ENCODE measurements at places on chromosomes 4 and X.
A peak's percentile ranks its signal among the peaks of the same experiment; 100 is the strongest.

GRCh38 chrX:112851161-112851779, 10.6 kb upstream of the AMOT start:
- DNase-seq: no peak

DNA sequence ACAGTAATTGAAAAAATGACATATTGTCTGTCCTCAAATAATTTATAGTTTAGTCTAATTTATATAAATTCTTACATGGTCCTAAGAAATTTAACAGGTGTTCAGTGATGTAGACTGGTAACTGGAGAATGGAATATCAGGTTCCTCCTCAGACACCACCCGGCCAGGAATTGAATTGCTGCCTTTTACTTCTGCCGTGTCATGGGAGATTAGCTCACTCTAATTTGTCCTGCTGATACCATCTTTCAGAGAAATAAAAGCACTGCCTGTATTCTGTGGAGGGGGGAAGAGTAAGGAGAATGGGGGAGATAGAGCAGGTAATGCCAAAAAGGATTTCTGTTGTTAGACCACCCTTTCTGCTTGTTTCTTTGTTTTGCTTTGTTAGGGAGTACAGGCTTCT, 125.2 kb upstream of the KLHL4 start:
- DNase-seq: no peak

- DNase-seq: no peak
These were observed 513.8 kb upstream of the FAM241A start for GRCh38 chr4:111631215-111631999.

DNA sequence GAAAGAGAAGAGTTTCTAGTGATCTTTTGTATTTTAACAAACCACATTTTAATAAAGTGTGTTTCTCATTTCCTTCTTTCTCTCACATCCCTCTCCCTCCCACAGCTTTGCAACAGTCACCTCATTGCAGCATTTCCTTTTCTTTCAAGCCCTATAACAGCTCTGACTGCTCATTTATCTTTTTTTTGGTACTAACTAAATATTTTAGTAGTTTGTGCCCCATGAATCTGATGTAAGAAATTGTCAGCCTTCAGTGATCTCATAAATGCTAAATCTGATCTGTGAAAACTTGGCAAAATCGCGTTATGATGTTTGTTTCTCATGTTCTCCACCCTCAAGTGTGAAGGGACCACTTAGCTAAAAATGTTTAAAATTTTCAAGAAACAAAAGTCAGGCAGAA, 258.5 kb upstream of the SLIT2 start:
- peak; percentile 57 for DNase-seq

DNA sequence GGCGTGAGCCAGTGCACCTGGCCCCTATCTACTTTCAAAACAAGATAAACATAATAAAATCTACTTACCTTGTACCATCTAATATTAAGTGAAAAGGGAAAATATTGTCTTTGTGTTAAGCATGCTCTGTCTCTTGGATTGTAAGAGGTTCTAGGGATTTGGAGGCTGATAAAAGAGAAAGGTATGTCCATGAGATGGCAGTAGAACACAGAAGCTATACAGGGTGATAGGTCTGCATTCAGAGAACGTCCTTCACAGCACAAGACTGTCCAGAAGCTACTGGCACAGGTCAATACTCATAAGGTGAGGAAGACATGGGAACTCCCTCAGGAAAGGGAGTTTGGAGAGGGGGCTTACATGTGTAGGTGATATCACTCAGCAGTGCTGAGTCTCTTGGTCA, 135.5 kb downstream of the TMEM47 start:
- no peak for DNase-seq

- DNase-seq: no peak
These were observed 297.3 kb downstream of the TENM3 start for GRCh38 chr4:182540496-182540895.

DNA sequence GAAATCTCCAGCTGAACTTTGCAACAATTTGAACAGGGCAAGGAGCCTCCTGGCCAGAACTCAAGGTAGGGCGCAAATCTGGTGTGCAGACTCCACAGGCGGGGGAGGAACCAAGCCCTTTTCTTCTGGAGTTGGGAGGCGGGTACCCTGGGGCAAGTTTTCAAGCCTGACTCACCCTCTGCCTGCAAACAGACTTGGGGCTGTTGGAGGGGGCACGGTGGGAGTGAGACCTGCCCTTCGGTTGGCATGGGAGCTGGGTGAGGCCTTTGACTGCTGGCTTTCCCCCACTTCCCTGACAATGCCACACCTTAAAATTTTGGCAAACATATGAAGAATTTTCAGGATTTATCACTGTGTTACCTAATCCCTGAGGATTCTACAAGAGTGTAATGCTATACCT, 709.8 kb upstream of the DIAPH2 start:
- no peak for DNase-seq

DNA sequence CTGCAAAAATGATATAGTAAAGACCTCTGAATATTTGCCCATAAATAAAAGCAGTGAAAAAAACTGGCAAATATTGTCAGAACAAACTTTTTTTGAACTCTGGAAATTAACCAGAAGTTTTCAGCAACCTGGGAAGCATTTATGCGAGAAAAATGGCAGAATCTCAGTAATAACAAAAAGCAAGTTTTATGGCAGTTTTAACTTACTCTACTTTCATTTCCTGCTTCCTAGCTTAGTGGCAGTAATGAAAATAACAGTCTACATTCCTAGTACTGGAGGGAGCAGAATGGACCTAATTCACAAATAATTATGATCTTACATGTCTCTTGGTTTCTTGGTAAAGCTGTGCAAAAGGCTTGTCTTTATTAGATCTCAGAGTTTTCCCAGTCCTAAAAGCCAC, 460.1 kb downstream of the NAF1 start:
- no peak for DNase-seq

GRCh38 chr4:17203797-17204196, 305.4 kb upstream of the LDB2 start:
- no peak for DNase-seq

GRCh38 chrX:72038868-72039267, 92.8 kb downstream of the RTL5 start:
- DNase-seq: no peak

GRCh38 chr4:120052856-120053255, 13.8 kb downstream of the MAD2L1 start:
- DNase-seq: peak; percentile 85

GRCh38 chr4:107835406-107835805, 10.7 kb downstream of the SGMS2 start:
- DNase-seq: peak; percentile 83

GRCh38 chrX:350534-351323, 32.1 kb upstream of the GTPBP6 start:
- no peak for DNase-seq

- peak; percentile 69 for DNase-seq
These were observed 578 bp downstream of the CHIC2 start for GRCh38 chr4:54063737-54064316.

DNA sequence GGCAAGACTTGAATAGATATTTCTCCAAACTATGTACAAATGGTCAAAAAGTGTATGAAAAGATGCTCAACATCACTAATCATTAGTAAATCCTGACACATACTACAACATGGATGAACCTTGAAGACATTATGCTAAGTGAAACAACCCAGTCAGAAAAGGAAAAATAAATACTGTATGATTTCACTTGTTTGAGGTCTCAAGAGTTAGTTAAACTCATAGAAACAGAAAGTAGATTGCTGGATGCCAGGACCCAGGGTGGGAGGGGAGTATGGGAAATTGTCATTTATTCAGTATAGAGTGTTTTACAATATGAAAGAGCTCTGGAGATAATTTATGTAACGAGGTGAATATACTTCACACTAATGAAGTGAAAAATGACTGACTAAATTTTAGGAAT, 32.4 kb downstream of the PRMT9 start:
- no peak for DNase-seq

GRCh38 chrX:134626434-134626833, 31.8 kb downstream of the PLAC1 start:
- DNase-seq: no peak
